B cell (primary cell): ENCODE measurements at places on chromosomes 7 and 10. TPM values are rescaled to one million over a fixed set of nuclear protein-coding genes. Genes with fewer than 3 reads are reported as not detected.

DNA sequence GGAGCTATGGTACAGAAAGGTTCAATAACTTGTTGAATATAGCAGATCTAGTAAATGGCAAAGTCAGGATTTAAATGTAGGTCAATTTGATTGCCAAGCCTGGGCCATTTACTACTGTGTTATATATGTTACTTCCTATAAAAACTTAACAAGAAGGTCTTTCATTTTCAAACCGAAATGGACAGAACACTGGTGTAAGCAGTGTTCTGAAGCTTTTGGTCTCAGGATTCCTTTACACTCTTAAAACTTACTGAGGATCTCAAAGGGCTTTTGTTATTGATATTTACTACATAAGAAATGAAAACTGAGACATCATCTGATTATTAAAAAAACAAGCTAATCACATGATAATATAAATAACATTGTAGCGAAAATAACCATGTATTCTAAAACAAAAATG, 114.7 kb downstream of the PTEN start:
- H3K4me3 ChIP-seq = no peak overlapping the region
- H3K27me3 ChIP-seq = no peaks in the 10 kb centered on the region
- H3K36me3 ChIP-seq = no peaks in the 10 kb centered on the region
- H3K4me1 ChIP-seq = peaks cover 9% of the 10 kb centered on the region
- DNase-seq = no peak
- H3K27ac ChIP-seq = no peak overlapping the region

The GPR26 gene
- not detected in 2 replicates for total RNA-seq

DNA sequence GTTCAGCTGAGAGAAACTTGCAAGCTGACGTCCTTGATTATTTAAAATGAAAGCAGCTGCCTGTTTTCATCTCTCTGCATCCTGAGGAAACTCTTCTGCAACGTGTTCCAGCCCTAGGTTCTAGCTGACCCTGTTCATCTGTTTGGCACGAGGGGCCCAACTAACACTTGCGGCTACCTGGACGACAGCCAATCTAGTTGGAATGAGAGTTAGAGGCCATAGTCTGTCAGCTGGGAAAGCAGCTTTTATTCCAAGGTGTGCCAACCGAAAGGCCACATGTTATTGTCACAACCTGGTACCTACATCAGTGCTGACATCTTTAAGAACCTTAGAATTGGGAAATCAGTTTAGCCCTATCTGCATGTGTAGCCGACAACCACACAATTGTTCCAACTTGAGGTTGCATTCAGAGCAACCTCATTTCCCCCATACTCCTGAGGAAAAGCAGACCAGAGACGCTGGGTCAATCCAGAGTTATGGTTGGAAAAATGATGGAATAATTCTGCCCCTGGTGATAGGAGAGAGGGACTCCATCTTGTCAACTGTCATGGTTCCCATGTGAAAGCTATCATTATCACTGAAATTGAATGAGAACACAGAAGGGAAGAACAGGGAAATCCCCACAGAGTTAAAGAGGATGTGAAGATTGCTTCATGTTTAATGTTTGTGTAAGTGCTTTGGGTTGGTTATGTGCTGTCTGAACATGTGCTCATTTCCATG, 121.6 kb downstream of the EGFR start:
- DNase-seq = no peak
- no peaks in the 10 kb centered on the region for H3K27me3 ChIP-seq
- no peaks in the 10 kb centered on the region for H3K36me3 ChIP-seq
- no peak overlapping the region for H3K4me3 ChIP-seq

DNA sequence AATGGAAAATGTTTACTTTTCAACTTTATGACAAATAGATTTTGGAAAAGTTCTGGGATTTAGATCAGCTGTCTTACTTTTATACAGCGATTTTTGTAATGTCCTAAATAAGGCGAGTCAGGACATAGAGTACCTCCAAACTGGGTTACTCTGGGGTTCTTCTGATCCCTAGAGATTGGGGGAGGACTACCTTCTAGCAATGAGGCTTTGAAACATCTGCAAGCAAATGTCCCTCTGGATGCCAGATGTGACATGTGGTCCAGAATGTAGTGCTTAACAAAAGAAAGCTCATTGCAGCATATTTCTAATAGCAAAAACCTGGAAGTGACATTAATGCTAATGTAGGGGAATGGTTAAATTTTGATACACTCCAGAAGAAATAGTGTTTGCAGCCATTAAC, 36.1 kb downstream of the ABRAXAS2 start:
- DNase-seq = no peak
- H3K4me1 ChIP-seq = no peaks in the 10 kb centered on the region
- no peaks in the 10 kb centered on the region for H3K27me3 ChIP-seq
- H3K36me3 ChIP-seq = peaks cover 42% of the 10 kb centered on the region
- no peak overlapping the region for H3K4me3 ChIP-seq

DNA sequence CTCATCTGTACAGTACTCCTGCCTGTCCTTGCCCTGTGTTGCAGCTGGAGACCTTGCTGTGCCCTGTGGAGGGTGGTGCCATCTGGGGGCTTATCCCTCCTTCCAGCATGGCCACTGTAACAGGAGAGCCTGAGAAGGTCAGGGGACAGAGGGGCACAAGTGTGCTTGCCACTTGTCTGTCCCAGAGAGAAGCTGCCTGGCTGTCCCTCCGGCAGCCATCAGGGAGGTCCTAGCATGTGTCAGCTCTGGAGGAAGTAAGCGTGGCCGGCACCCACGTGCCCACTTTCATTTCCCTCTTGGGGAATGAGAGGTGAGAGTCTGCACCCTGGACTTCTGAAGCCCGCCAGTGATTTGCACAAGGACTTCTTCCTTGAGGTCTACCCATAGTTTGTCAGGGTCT, 97.0 kb upstream of the PPIF start:
- H3K4me1 ChIP-seq = peaks cover 100% of the 10 kb centered on the region
- H3K27me3 ChIP-seq = no peaks in the 10 kb centered on the region
- DNase-seq = peak; percentile 85

GRCh38 chr10:1180071-1180730, 124.0 kb downstream of the WDR37 start:
- H3K4me1 ChIP-seq = no peaks in the 10 kb centered on the region
- no peak overlapping the region for H3K27ac ChIP-seq
- no peak overlapping the region for H3K4me3 ChIP-seq
- peaks cover 3% of the 10 kb centered on the region for H3K27me3 ChIP-seq

GRCh38 chr10:100020886-100021253, 11.1 kb upstream of the DNMBP start:
- H3K4me3 ChIP-seq = no peak overlapping the region
- peak; percentile 13 for DNase-seq
- H3K27me3 ChIP-seq = no peaks in the 10 kb centered on the region
- H3K27ac ChIP-seq = no peak overlapping the region

The GJC3 gene
- not detected in 2 replicates for total RNA-seq

- H3K4me1 ChIP-seq = no peaks in the 10 kb centered on the region
- H3K4me3 ChIP-seq = no peak overlapping the region
- peaks cover 9% of the 10 kb centered on the region for H3K27me3 ChIP-seq
These were observed 97.7 kb downstream of the SH3PXD2A start for GRCh38 chr10:103757531-103758293.

The CRYGN gene
- not detected in 2 replicates for total RNA-seq

DNA sequence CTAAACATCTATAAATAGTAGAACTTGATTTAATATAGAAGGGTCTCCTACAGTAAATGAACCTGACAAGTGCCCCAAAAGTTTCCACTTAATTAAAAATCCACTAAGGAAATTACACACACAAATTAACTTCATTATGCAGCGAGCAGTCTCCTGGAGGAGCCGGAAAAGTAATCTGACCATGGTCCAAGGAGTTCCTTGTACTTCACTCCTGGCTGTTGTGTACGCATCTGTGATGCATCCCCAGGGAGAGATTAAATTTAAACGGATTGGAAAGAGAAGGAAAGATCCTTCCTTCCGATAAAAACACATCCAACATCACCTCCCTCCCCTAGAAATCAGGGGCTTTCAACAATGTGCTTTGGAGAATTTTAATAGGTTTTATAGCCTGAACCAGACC, 85.5 kb downstream of the PARD3 start:
- DNase-seq = no peak
- H3K27me3 ChIP-seq = peaks cover 2% of the 10 kb centered on the region
- no peaks in the 10 kb centered on the region for H3K36me3 ChIP-seq
- H3K27ac ChIP-seq = no peak overlapping the region
- no peak overlapping the region for H3K4me3 ChIP-seq

DNA sequence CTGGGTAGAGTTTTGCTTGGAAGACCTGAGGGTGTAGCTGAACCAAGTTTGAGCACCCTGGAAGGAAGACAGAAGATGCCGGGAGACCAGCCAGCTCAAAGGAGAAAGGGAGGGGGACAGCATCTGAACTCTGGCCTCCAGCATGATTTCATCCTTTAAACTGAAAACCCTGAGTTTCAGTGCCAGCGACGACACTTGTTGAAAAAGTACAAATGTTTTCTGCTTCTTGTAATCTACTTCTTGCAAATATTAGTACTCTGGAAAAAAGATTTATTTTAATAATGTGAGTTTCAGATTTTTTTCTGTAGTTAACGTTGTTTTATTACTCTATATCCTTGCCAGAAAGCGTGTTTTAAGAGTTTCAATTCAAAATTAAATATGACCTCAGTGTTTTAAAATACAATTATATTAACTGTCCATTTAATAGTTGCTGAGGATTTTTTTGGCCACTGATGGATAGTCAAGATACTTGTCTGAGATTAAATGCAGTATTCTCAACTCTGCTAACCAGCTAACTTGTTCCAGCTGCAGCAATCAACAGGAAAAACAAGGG, 227.7 kb downstream of the MGMT start:
- H3K4me3 ChIP-seq = no peak overlapping the region
- no peak overlapping the region for H3K27ac ChIP-seq
- H3K4me1 ChIP-seq = no peaks in the 10 kb centered on the region
- no peaks in the 10 kb centered on the region for H3K27me3 ChIP-seq
- DNase-seq = no peak

DNA sequence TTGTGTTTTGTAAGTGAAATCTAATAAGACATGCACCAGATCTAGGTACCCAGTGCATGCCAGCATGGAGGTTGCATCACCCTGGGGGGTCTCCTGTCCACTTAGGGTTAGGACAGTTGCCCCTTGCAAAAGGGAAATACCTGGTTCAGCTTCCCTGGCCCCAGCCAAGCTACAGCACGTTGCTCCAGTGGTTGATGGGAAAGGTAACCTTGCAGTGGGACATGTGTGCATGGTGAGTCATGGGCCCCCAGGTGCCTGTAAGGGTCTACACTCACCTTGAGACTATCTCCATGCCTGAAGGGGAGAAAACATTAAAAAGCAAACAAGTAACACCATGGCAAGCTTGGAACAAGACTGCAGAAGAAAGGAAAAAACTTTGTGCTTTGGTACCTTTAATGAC, 143.9 kb downstream of the LSM5 start:
- no peak for DNase-seq
- H3K36me3 ChIP-seq = no peaks in the 10 kb centered on the region
- no peak overlapping the region for H3K27ac ChIP-seq
- no peaks in the 10 kb centered on the region for H3K4me1 ChIP-seq

- peaks cover 8% of the 10 kb centered on the region for H3K36me3 ChIP-seq
- H3K4me1 ChIP-seq = peaks cover 41% of the 10 kb centered on the region
- H3K27ac ChIP-seq = peak overlapping the region; percentile 0
- no peaks in the 10 kb centered on the region for H3K27me3 ChIP-seq
- no peak for DNase-seq
These were observed 26.4 kb downstream of the PDLIM1 start for GRCh38 chr10:95264227-95265051.

DNA sequence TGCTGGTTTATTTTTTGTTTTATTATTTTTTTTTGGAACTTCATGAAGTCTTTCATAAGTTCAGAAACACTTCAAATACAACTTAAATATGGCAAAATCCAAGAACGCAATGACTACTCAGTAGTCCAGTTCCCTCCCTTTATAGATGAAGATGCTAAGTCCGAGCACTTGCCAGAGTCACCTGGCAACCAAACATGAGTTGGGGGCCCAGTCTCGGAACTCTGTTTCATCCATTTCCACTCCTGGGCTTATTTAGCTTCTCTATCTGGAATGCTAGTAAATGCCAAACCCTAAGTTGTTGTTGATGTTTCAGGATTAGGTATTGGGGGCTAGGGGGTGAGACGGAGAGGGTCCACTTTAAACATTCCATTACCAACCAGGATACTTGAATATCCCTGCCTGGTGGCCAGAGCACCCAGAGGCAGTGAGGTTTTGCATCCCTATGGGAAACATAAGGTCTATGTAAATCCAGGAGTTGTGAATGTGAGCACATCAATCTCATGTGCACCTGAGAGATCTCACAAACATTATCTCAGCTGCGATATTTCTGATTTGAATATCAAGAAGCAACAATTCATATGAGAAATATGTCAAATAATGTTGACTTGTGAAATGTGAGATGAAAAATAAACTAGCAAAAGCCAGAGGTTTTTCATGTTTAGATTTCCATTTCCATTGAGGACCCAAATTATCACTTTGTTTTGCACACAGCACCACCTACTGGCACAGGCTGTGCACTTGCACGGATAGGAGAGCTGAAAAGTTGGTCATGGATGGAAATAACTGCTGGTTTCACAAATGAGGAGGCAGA, 129.3 kb downstream of the PKD1L1 start:
- no peaks in the 10 kb centered on the region for H3K36me3 ChIP-seq
- H3K4me1 ChIP-seq = peaks cover under 1% of the 10 kb centered on the region
- peak; percentile 79 for DNase-seq
- no peaks in the 10 kb centered on the region for H3K27me3 ChIP-seq
- no peak overlapping the region for H3K4me3 ChIP-seq

The GPR15LG gene
- total RNA-seq = not detected in 2 replicates

The CYP3A4 gene
- total RNA-seq = not detected in 2 replicates

GRCh38 chr10:58414270-58415041, 29.2 kb downstream of the TFAM start:
- no peak overlapping the region for H3K4me3 ChIP-seq
- no peaks in the 10 kb centered on the region for H3K36me3 ChIP-seq
- no peak overlapping the region for H3K27ac ChIP-seq
- no peaks in the 10 kb centered on the region for H3K4me1 ChIP-seq
- H3K27me3 ChIP-seq = no peaks in the 10 kb centered on the region
- DNase-seq = no peak

The SNCG gene
- not detected in 2 replicates for total RNA-seq

DNA sequence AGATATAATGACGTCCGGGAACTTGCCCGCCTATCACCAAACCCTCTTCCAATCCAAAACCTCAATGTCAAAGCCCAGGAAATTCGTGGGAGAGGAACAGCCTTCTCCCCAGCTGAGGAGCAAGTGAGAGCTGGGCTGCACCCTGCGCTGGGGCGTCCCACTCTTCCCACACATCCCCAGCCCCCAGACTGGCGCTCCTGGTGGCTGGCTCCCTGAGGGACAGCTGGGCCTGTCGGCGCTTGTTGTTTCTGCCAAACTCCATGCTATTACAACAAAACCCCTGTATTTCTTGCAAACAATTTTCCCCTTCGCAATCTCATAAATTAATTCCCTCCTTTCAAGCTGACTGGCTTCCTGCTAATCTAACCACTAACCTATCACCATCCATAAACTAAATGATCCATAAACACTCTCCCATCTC, 53.0 kb downstream of the GRID1 start:
- H3K36me3 ChIP-seq = no peaks in the 10 kb centered on the region
- no peak overlapping the region for H3K27ac ChIP-seq
- DNase-seq = no peak
- H3K4me3 ChIP-seq = no peak overlapping the region

The NUTM2A gene
- 0.63 and 0.96 TPM in 2 replicates for total RNA-seq

GRCh38 chr10:18456984-18457383, 194.4 kb downstream of the NSUN6 start:
- H3K4me1 ChIP-seq = peaks cover 6% of the 10 kb centered on the region
- no peaks in the 10 kb centered on the region for H3K36me3 ChIP-seq
- H3K27me3 ChIP-seq = no peaks in the 10 kb centered on the region
- peak; percentile 4 for DNase-seq
- no peak overlapping the region for H3K4me3 ChIP-seq
